Tibial nerve (tissue), 4 donors: ENCODE measurements at places on chromosomes 4 and X. TPM values are rescaled to one million over a fixed set of nuclear protein-coding genes. Genes with fewer than 3 reads are reported as not detected.

DNA sequence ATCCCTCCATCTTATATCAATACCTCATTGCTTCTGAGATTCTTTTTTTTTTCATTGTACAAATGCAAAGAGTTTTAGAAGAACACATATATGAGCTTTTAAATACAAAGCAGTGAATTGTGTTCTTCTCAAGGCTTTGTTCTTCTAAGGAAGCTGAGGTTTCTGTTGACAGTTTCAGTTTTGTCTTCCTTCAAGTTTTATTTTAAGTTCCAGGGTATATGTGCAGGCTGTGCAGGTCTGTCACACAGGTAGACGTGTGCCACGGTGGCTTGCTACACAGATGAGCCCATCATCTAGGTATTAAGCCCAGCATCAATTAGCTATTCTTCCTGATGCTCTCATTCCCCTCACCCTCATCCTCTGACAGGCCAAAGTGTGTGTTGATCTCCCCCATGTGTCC is 201.2 kb upstream of the DIPK2B start:
- no peak overlapping the region for H3K27ac ChIP-seq
- no peak for DNase-seq
- no peaks in the 10 kb centered on the region for H3K36me3 ChIP-seq
- H3K4me1 ChIP-seq: no peaks in the 10 kb centered on the region
- H3K4me3 ChIP-seq: no peak overlapping the region

GRCh38 chr4:163613383-163613782 is 118.9 kb downstream of the TMA16 start:
- H3K36me3 ChIP-seq: no peaks in the 10 kb centered on the region
- no peaks in the 10 kb centered on the region for H3K27me3 ChIP-seq
- H3K4me1 ChIP-seq: no peaks in the 10 kb centered on the region
- DNase-seq: no peak

- H3K27ac ChIP-seq: no peak overlapping the region
- H3K27me3 ChIP-seq: no peaks in the 10 kb centered on the region
- H3K36me3 ChIP-seq: no peaks in the 10 kb centered on the region
- no peak for DNase-seq
These were observed 24.3 kb downstream of the CXCL13 start for GRCh38 chr4:77629885-77630284.

- no peak overlapping the region for H3K27ac ChIP-seq
- H3K27me3 ChIP-seq: no peaks in the 10 kb centered on the region
- H3K4me3 ChIP-seq: no peak overlapping the region
- no peaks in the 10 kb centered on the region for H3K36me3 ChIP-seq
These were observed 3.2 kb downstream of the SLC9A7 start for GRCh38 chrX:46755671-46756070.

- no peaks in the 10 kb centered on the region for H3K36me3 ChIP-seq
- H3K4me1 ChIP-seq: no peaks in the 10 kb centered on the region
- H3K27me3 ChIP-seq: no peaks in the 10 kb centered on the region
- H3K27ac ChIP-seq: no peak overlapping the region
These were observed 41.8 kb downstream of the AASDH start for GRCh38 chr4:56345458-56345857.

DNA sequence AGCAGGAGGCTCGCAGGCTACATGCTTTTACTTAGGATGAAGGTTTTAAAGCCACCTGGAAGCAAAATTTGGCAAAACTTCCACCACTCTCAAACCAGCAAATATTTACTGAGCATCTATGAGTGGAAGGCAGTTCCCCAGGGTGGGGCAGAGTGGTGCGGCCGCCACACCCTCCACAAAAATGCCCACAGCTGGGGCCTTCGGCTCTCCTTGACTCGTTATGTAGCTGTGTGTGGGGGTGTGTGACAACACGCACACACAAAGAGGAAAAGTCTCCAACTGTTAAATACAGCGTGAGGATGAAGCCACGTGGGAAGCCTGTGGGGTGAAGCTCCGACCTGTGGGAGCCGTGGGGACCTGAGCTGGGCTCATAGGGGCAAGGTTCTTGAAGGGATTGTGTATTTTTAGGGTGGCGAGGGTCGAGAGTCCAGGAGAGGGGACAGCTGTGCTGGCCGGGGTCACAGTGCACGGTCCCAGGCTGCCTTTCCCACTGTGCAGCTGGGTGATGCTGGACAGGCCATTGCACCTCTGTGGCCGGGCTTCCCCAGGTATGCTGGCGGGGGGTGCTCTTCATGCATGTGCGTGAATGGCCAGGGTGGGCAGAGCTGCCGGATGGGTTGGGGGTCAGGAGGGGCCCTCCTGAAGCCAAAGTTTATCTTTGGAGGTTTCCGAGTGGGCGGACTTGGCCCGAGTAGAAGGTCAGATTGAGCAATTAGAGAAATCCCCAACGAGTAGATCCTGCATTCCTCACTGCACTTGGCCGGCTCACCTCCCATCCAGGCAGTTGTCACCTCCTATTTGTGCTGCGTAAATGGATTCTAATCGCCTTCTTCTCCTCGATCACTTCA is 25.4 kb downstream of the SORCS2 start:
- peak overlapping the region; percentile 36 for H3K27ac ChIP-seq
- no peaks in the 10 kb centered on the region for H3K36me3 ChIP-seq
- H3K4me3 ChIP-seq: no peak overlapping the region
- no peak for DNase-seq
- no peaks in the 10 kb centered on the region for H3K27me3 ChIP-seq

DNA sequence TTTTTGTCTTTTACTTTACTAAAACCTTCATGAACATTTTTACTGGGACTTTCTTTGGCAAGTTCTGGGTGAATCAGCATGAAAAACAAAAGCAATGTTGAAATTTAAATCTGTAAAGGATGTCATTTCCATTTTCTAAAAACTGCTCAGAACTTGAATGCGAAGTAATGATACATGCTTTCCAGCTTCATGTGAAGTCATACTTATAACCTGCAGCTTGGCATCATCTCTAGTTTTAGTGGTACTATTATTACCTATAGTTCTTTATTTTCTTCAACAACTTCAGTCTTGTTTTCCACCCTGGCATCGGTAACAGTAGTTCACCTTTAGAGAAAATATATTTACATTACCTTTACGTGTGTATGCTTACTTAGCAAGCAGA is 421.4 kb upstream of the DIPK2B start:
- H3K4me1 ChIP-seq: no peaks in the 10 kb centered on the region
- no peak overlapping the region for H3K27ac ChIP-seq
- H3K27me3 ChIP-seq: no peaks in the 10 kb centered on the region
- no peak overlapping the region for H3K4me3 ChIP-seq

- H3K36me3 ChIP-seq: no peaks in the 10 kb centered on the region
- no peak overlapping the region for H3K4me3 ChIP-seq
- H3K4me1 ChIP-seq: no peaks in the 10 kb centered on the region
- DNase-seq: no peak
These were observed 739.4 kb upstream of the TENM3 start for GRCh38 chr4:181503687-181504390.

- no peak overlapping the region for H3K4me3 ChIP-seq
- no peak for DNase-seq
- H3K27me3 ChIP-seq: no peaks in the 10 kb centered on the region
- no peak overlapping the region for H3K27ac ChIP-seq
- no peaks in the 10 kb centered on the region for H3K4me1 ChIP-seq
- H3K36me3 ChIP-seq: peaks cover 4% of the 10 kb centered on the region
These were observed 166.5 kb downstream of the FBXW7 start for GRCh38 chr4:152369203-152369901.

- no peak overlapping the region for H3K27ac ChIP-seq
- no peaks in the 10 kb centered on the region for H3K36me3 ChIP-seq
- H3K27me3 ChIP-seq: no peaks in the 10 kb centered on the region
These were observed 276.5 kb upstream of the AGTR2 start for GRCh38 chrX:115894087-115894486.

GRCh38 chrX:47196098-47196497 is 2.5 kb downstream of the UBA1 start:
- H3K36me3 ChIP-seq: peaks cover 10% of the 10 kb centered on the region
- H3K27ac ChIP-seq: peak overlapping the region; percentile 50
- H3K27me3 ChIP-seq: no peaks in the 10 kb centered on the region
- DNase-seq: no peak
- H3K4me1 ChIP-seq: peaks cover 57% of the 10 kb centered on the region
- H3K4me3 ChIP-seq: no peak overlapping the region

GRCh38 chrX:124035657-124036056 is 74.2 kb downstream of the STAG2 start:
- no peak for DNase-seq
- no peaks in the 10 kb centered on the region for H3K4me1 ChIP-seq
- no peaks in the 10 kb centered on the region for H3K27me3 ChIP-seq
- H3K36me3 ChIP-seq: no peaks in the 10 kb centered on the region
- H3K27ac ChIP-seq: no peak overlapping the region
- no peak overlapping the region for H3K4me3 ChIP-seq

- H3K27ac ChIP-seq: no peak overlapping the region
- no peaks in the 10 kb centered on the region for H3K4me1 ChIP-seq
- no peak for DNase-seq
- no peaks in the 10 kb centered on the region for H3K36me3 ChIP-seq
- no peak overlapping the region for H3K4me3 ChIP-seq
These were observed 32.7 kb downstream of the PF4 start for GRCh38 chr4:73948990-73949706.

GRCh38 chr4:124890522-124890921 is 178.0 kb upstream of the ANKRD50 start:
- no peaks in the 10 kb centered on the region for H3K27me3 ChIP-seq
- no peaks in the 10 kb centered on the region for H3K36me3 ChIP-seq
- no peak overlapping the region for H3K27ac ChIP-seq
- no peak overlapping the region for H3K4me3 ChIP-seq
- no peak for DNase-seq

- no peaks in the 10 kb centered on the region for H3K27me3 ChIP-seq
- DNase-seq: no peak
- H3K4me1 ChIP-seq: no peaks in the 10 kb centered on the region
- no peaks in the 10 kb centered on the region for H3K36me3 ChIP-seq
- no peak overlapping the region for H3K4me3 ChIP-seq
These were observed 868.3 kb downstream of the RAB28 start for GRCh38 chr4:12615822-12616221.

DNA sequence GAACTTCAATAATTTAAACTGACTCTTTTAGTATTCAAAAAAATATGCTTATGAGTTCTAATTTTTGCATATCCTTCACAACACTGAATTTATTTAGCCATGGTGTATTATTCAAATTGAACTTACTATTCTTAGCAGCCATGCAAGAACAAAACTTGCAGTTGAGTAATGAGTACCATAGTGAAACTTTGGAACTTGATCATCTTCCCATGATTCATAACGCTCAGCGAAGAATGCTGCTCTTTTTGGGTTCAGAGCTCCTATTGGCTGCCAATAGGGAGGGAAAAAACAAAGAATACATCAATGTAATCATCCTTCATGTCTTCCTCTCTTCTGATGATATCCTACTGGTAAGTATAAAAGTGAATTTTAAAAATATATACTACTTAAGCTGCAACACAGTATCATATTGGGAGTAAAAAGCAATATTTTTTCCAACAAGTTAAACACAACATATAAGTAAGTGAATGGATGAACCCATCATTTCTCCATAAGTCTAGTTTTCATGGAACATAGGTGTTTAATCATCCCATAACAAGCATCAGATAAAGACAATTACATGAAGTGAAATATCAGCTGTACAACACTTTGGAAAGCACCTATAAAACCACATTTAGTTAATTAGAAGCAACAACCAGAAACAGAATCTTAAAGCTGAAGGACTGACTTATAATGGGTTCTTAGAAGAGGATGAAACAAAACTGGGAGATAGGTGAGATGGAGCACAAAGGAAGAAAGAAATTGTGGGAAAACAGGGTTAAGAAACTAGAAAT is 145.2 kb upstream of the MAB21L2 start:
- no peaks in the 10 kb centered on the region for H3K36me3 ChIP-seq
- no peaks in the 10 kb centered on the region for H3K4me1 ChIP-seq
- H3K27ac ChIP-seq: no peak overlapping the region
- no peaks in the 10 kb centered on the region for H3K27me3 ChIP-seq

DNA sequence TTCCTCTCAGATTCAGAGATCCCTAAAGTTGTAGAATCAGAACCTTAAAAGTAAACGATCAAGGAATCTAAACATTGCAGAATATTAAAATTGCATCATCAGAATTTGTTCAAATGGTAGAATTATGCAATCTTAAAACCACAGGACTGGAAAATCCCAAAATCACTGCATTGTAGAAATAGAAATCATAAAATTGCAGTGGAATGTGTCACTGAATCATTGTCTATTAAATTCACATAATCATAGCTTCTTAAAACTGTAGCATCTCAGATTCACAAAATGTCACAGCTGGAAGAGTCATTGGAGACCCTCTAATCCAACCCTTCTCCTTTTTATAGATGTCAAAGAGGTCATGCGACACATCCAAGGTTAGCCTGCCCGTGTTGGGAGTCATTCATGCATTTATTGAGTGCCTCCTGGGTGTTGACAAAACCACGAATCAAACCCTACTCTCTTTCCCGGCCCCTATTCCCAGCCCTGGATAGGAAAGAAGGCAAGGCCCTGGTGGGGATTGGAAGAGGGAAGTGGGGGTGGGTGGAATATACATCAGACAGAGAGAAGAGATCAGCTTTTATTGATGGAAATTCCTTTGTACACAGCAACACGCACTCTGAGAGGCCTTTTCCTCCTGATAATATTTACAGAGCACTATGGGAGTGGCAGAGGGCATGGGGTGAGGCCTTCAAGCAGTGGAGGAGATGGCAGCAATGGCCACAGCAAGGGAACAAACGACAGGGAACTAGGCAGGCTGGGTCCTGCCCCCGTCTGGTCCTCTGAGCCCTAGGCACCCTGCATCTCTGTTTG is 15.4 kb downstream of the IQSEC2 start:
- no peaks in the 10 kb centered on the region for H3K36me3 ChIP-seq
- H3K4me3 ChIP-seq: no peak overlapping the region
- peaks cover 14% of the 10 kb centered on the region for H3K4me1 ChIP-seq
- DNase-seq: no peak
- no peak overlapping the region for H3K27ac ChIP-seq

- H3K27ac ChIP-seq: no peak overlapping the region
- no peak overlapping the region for H3K4me3 ChIP-seq
- no peaks in the 10 kb centered on the region for H3K27me3 ChIP-seq
- H3K36me3 ChIP-seq: no peaks in the 10 kb centered on the region
- no peak for DNase-seq
These were observed 193.8 kb downstream of the ADAMTS3 start for GRCh38 chr4:72375073-72375736.

GRCh38 chrX:32533848-32534247 is 677.5 kb downstream of the DMD start:
- no peak overlapping the region for H3K4me3 ChIP-seq
- no peaks in the 10 kb centered on the region for H3K4me1 ChIP-seq
- no peak for DNase-seq

DNA sequence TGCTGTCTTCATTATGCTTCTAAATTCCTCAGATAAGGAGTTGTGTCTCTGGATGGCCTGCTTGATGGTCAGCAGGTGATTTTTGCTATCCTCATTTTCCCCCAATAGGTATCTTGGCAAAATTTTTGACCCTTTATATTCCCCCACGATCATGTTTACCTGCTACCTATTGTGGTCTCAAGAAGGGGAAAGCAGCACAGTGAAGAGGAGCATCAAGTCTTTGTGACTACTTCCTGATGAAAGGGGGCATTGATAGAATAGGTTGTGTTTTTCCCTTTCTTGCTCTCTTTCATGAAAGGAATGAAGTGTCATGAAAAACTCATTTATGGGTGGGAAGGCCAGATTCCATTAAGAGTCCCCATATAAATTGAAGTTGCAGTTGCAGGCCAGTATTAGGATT is 153.8 kb downstream of the KLF8 start:
- H3K27me3 ChIP-seq: no peaks in the 10 kb centered on the region
- H3K4me1 ChIP-seq: no peaks in the 10 kb centered on the region
- no peak for DNase-seq
- no peak overlapping the region for H3K4me3 ChIP-seq
- no peak overlapping the region for H3K27ac ChIP-seq

SERPINA7 gene
- total RNA-seq: not detected

CTAG2 gene
- not detected for total RNA-seq

MXRA5 gene
- total RNA-seq: 0.22 TPM

SPON2 gene
- total RNA-seq: 48.3 TPM

SLC10A6 gene
- total RNA-seq: 10.3 TPM
